Activated CD4-positive, alpha-beta memory T cell treated with anti-CD3 and anti-CD28 coated beads for 36 hours (primary cell): ENCODE measurements at places on chromosomes 1 and 21.

GRCh38 chr1:113874012-113874879 lies 2.7 kb upstream of the PTPN22 start:
- peak; percentile 33 for DNase-seq

DNA sequence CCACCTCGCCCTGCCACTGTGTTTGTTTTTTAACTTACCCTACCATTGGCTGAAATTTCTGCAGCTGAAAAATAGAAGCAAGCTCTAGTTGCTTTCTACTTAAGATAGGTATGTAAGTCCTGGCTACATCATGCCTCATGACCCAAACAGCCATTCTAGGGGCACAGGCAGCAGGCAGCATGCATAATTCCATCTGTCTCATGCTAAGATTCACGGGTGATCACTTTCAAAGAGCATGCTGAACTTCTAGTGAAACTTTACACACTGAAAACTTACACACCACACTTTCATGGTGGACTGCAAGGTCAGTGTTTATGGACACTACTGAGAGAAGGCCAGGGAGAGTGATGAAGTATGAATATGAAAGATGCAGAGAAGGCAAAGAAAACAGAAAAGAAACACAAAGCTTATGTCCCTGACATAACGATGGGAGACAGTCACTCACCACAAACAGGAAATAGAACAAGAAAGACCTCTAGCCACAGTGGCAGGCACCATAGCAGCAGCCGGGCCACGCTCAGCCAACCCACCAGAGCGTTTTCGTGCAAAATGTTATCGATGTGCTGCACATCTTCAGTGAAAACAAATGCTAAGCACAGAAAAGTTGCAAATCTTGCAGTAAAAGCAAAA lies 102.3 kb upstream of the TIAM1 start:
- DNase-seq = peak; percentile 47

DNA sequence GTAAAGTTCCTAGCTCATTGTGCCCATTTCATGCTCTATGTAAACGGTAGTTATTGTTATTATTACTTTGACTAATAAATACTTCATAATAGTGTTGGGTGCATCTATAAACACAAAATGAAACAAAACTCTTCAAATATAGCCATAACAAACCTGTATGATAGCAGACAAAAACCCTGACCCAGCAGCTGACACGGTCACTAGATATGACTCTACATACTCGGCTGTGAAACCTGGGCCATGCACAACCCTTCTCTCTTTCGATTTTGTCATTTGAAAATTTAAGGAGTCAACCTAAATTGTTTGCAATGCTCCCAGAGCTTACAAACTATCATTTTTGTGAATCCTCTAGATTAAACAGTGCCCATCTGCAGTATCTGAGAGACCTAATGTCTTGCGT lies 8.0 kb upstream of the RGS13 start:
- no peak for DNase-seq

DNA sequence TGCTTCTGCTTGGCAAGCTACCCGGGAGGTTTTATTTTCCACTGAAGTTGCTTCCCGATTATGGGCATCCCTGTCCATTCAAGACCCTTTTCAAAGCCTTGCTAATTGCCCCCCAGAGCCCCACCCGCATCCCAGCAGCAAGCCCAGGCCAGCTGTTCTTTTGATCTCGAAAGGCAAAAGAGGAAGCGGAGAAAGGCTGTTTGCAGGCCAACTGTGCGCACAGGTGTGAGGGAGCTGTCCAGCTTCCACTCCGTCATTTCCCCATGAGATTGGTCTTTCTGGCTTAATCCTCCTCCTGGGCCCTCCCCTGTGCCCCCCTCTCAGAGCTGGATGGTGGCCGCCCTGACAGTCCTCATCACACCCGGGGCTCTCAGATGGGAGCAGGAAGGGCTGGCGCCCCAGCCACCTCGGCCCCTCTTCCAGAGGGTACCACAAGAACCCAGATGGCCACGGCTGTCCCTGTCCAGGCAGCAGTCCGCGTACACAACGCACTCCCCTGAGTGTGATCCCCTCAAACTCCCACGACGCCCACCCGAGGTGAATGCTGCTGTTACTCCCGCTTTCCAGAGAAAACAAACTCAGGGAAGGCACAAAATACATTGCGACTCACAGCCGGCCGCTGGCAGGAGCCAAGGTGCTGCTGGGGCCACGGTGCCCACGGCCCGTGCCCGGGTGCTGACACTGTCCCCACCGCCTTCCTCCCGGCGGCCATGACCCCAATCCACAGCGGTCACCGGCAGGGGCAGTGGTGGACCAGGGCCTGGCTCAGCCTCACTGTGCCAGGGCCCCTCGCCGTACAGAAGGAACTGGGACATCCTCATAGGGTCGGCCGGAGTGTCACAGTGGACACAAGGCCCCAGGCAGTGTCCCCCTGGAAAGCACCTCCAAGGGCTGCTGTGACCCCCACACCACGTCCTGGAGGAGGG lies 121.9 kb downstream of the CRYAA start:
- no peak for DNase-seq

GRCh38 chr21:39000496-39000895 lies 182.8 kb downstream of the PSMG1 start:
- peak; percentile 63 for DNase-seq

DNA sequence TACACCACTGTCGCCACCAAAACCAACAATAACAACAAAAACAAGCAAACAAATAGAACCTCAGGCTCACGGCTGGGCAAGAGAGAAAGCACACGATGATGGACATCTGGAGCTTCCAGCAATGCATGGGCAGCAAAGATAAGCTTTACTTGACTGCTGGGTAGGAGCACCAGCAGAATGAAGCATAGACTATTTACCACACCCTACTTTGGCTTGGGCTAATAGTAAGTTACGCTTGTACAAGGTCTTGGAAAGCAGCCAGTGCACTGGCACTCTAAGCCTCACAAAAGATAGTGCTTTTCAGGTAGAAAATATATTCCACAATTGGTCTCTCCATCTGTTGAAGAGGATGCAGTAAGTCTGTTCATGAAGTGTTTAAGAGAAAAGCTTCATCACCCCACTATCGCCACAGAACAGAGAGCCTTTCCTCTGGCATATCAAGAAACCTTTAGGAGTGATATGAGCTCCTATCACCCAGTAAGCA lies 13.6 kb downstream of the ADIPOR1 start:
- DNase-seq = no peak

DNA sequence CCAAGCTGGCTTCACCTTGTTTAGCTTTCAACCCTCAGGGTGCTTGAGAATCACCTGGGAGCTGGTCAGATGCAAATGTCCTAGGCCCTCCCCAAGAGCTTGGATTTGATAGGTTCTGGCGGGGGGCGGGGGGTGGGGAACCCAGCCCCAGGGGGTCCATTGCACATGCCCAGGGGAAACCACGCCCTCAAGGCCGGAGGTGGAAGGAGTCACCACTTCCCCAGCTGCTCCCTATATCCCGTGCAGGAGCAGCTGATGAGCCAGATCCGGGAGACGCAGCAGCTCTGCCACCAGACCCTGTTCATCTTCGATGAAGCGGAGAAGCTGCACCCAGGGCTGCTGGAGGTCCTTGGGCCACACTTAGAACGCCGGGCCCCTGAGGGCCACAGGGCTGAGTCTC lies 5.8 kb downstream of the TOR3A start:
- DNase-seq = no peak

DNA sequence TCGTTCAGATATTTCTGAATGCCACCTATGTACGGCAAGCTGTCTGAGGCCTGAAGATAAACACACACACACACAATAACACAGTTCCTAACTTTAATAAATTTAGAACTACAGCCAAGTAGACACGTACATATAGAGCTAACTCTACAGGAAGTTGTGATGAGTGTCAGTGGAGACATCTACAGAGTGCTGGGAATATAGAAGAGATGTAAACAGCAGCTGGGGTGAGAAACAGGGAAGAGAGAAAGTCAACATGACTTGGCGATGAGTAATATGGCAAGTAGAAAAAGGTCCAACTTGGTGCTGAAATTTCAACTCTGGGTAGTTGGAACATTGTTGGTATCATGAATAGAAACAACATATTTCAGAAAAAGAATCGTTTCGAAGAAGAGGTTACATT lies 206.5 kb downstream of the ZP4 start:
- no peak for DNase-seq

- no peak for DNase-seq
Measured at GRCh38 chr1:47682786-47683350, 245.0 kb downstream of the FOXD2 start.

GRCh38 chr1:43435146-43436145 lies 18.3 kb downstream of the HYI start:
- no peak for DNase-seq

- no peak for DNase-seq
Measured at GRCh38 chr1:8364528-8365442, 46.9 kb downstream of the SLC45A1 start.

DNA sequence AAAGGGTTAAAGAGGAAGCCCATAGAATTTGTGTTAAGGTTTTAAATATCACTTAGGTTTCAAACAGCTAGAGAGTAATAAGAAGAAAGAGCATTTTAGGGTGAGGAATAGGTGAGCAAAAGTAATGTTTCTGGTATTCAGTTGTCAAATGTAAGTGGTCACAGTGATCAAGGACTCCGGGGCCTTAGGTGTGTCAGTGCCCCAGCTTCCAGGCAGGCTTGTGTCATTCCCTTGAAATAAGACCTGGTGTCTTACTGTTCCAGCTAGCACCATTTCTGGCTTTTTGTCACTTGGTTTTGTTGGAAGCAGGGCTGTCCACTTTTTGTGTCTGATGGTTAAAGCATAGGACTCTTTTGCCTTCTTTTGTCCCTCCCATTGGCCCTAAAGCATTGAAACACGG lies 69.6 kb downstream of the DYRK1A start:
- DNase-seq = no peak

GRCh38 chr1:228510803-228511413 lies 23.7 kb downstream of the RNF187 start:
- DNase-seq = no peak

DNA sequence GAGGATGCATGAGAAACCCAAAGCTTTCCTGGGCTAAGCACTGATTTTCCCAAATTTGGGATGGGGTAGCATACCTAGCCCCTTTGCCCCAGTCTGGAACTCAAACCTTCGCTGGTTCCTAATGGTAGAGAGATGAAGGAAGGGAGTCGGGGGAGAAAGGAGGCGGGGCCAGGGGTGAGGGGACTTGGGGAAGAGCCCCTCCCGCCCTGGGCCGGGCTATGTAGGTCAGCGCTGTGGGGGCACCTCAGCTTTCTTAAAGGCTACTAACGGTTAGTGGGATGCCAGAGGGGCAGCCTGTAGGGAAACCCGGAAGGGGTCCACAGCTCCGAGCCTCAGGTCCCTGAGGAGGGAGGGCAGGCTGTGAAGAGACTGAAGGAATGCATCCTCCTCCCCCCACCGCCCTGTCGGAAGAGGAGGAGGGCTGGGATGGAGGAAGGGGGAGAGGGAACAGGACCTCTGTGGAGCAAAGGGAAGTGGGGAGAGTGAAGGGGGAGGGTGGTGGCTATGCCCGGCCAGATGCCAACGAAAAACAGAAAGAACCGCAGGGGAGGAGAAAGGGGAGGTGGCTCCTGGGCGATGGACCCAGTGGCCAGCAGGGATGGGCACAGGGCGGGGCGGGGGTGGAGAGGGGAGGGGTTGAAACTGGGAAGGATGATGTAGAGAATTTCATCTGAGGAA lies 1.3 kb downstream of the CADM3 start:
- no peak for DNase-seq
